NCI-H460 (cell line): ENCODE measurements at places on chromosomes 6 and 20.
A peak's percentile ranks its signal among the peaks of the same experiment; 100 is the strongest.

DNA sequence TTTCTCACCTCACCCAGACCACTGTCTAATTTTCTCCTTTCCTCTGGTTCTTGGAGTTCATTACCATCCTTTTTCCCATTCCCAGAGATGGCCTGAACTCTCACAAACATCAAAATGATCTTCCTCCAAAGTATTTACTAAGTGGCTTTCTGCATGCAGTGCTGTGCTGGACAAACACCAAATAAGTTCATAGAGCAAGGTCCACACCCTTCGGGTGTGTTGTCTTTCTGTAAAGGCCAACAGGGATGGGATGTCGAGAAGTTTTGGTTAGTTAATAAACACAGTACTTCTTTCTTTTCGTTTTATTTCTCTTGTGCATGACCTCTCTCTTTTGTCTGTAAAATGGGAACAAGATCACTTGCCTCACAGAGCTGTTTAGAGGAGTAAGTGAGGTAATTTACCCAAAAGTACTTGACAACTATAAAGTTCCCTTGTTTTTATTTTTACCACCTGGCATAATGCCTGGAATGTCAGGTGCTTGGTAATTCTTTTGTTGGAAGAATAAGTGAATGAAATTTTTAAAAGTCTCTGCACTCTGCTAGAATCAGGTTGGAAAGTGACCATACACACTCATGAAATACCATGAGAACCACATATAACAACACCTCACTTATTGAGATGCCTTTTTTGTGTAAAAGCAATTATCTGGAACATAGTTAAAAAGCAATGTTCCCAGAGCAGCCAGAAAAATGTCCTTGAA, 22.8 kb upstream of the CCN6 start:
- DNase-seq = no peak

DNA sequence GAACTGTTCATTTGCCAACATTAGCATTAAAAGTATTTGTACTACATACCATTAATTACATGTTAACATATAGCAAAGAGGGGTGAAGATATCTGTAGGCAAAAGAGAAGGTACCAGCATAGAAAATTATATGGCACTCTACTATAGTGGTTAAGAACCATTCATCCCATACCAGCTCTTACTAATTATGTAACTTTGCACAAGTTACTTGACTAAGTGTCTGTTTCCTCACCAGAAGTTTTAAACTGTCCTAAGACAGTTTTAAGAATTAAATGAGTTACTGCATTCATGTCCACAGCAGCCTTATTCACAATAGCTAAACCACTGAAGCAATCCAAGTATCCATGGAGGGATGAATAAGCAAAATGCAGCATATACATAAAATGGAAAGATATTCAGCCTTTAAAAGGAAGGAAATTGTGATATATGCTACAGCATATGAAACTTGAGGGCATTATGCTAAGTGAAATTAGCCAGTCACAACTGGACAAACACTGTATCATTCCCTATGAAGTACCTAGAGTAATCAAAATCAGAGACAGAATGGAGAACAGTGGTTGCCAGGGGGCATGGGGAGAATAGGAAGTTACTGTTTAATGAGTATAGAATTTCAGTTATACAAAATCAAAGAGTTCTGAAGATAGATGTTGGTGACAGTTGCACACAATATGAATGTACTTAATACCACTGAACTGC, 98.9 kb downstream of the RNGTT start:
- DNase-seq = no peak

- DNase-seq = no peak
Measured at GRCh38 chr6:40802481-40802880, 215.3 kb upstream of the LRFN2 start.

- no peak for DNase-seq
Measured at GRCh38 chr6:32775071-32775470, 11.7 kb upstream of the HLA-DQB2 start.

GRCh38 chr6:28710466-28711191, 184.9 kb downstream of the GPX5 start:
- peak; percentile 22 for DNase-seq

- no peak for DNase-seq
Measured at GRCh38 chr6:132446141-132446854, 45.0 kb upstream of the MOXD1 start.

DNA sequence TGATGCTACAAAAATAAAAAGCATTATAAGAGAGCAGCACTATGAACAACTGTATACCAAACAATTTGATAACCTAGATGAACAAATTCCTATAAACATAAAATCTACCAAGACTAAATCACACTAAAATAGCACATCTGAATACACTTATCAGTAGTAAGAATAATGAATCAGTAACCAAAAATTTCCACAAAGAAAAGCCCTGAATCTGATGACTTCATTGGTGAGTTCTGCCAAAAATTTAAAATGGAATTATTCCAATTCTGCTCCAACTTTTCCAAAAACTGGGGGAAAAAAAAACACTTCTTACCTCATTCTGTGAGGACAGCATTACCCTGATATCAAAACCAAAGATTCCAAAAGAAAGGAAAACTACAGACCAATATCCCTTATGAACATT, 206.2 kb downstream of the WDR27 start:
- DNase-seq = no peak

GRCh38 chr20:58636983-58637421, 14.1 kb upstream of the STX16 start:
- no peak for DNase-seq

- DNase-seq = no peak
Measured at GRCh38 chr6:170417881-170418280, 111.3 kb downstream of the FAM120B start.

- DNase-seq = no peak
Measured at GRCh38 chr6:76587271-76587670, 514.8 kb upstream of the IMPG1 start.

- DNase-seq = no peak
Measured at GRCh38 chr6:150720774-150721233, 121.1 kb downstream of the PLEKHG1 start.

DNA sequence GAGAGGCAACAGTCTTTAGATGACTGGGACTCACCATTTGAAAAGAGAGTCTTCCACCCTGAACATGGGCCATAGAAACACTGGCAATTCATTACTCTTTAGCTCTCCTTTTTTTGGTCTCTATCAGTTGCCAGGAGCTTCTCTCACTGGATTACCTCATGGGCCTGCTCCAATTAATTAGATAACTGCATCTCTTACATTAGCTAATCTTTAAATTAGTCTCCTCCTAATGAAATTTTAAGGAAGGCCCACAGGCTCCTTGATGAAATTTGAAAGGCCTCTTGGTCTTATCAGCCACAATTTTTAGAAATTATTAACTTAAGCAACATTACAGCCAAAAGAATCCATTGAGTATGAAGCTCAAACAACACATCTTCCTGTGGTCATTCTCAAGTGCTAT, 184.4 kb downstream of the UNC5CL start:
- no peak for DNase-seq

GRCh38 chr20:53984356-53985149, 85.8 kb downstream of the BCAS1 start:
- DNase-seq = no peak

GRCh38 chr20:47125508-47125757, 230.8 kb downstream of the EYA2 start:
- no peak for DNase-seq

DNA sequence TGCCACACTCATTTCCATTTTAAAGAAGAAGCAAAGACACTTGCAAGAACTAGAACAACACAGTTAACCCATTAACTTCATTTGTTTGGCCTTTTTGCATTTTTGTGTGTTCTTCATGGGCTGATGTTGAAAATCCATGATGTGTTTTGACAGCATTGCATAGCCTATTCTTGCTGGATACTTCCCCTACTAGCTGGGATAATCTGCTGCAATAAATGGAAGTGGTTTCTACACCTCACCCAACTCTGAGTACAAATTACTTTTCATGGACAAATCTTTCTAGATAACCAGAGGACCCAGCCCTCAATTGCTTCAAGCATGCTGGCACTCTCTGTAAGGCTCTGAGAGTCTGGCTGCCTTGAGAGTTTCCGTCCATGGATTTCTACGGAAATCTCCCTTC, 26.5 kb downstream of the CST9L start:
- no peak for DNase-seq

- DNase-seq = no peak
Measured at GRCh38 chr20:438571-439469, 23.5 kb downstream of the TBC1D20 start.

GRCh38 chr6:160927416-160927815, 64.2 kb upstream of the MAP3K4 start:
- DNase-seq = no peak

DNA sequence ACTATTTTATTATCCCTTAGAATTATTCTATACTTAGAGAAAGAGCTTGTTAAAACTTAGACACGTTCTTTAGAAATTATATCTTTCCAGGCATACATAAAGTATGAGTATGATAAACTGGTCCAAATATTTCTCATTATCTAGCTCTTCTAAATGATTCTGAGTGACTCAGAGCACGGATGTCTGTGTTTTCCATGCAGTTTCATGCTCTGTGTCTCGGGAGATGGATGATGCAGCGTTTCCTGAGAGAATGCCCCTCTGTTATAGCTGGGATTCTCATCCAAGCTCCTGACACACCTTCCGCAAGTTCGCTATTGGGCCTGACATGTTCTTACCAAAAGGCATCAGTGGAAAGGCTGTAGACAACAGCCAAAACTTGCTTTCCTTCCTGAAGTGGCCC, 19.3 kb downstream of the SIRT5 start:
- DNase-seq = no peak

- DNase-seq = no peak
Measured at GRCh38 chr20:15772826-15773225, 800.4 kb downstream of the KIF16B start.

DNA sequence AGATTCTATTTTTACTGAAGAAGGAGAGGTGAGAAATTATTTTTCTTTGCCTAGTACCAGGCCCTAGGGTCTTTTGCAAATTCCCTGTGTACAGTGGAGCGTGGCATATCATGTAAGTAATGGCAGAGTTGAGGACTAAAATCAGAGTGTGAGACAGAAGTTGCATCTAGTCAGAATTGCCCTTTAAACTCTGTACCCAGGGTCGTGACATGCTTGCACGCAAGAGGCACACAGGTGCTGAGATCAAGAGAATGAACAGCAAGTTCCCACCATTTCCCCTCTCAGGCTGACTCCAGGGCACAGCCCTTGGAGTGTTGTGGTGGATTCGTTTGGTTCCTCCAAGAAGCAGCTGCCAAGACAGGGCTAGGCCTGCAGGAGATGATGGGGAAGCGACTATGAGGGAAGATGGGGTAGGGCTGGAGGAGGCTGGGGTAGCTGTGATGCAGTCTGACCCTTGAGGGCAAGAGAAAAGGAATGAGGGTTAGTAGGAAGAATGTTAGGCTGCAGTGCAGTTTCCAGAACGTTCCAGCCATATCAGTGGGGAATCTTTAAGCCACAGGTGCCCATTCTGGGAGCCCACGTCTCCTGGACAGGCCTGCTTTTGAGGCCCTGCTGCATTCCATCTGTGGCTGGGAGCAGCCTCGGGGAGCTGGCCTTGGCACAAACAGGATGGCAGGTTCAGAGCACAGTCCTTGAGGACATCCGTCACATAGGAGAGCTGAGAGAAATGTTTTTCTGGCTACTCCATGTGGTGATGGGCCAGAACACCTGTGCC, 6.9 kb downstream of the NELFCD start:
- DNase-seq = no peak

DNA sequence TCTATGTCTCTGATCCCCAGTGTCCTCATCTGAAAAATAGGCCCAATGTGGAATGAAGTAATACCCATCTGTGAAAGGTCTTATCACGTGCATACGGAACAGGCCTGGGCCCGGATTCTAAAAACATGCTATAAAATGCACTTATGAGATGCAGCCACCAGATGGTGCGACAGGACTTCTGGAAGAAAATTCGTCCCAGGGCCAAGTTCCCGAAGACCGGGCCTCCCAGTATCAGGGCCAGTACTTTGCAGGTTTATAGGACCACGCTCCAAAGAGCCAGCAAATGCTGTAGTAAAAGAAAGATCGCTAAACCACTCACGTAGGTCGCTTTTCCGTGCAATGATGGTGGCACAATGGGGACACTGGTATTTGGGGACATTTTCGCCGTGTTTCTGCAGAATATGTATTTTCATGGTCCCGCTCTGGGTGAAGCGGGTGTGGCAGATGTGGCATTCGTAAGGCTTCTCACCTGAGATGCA, 10.6 kb downstream of the CTCFL start:
- DNase-seq = peak; percentile 64

GRCh38 chr20:52290569-52290968, 99.0 kb upstream of the ZFP64 start:
- DNase-seq = no peak

GRCh38 chr6:136464874-136465273, 85.3 kb downstream of the MAP7 start:
- no peak for DNase-seq

DNA sequence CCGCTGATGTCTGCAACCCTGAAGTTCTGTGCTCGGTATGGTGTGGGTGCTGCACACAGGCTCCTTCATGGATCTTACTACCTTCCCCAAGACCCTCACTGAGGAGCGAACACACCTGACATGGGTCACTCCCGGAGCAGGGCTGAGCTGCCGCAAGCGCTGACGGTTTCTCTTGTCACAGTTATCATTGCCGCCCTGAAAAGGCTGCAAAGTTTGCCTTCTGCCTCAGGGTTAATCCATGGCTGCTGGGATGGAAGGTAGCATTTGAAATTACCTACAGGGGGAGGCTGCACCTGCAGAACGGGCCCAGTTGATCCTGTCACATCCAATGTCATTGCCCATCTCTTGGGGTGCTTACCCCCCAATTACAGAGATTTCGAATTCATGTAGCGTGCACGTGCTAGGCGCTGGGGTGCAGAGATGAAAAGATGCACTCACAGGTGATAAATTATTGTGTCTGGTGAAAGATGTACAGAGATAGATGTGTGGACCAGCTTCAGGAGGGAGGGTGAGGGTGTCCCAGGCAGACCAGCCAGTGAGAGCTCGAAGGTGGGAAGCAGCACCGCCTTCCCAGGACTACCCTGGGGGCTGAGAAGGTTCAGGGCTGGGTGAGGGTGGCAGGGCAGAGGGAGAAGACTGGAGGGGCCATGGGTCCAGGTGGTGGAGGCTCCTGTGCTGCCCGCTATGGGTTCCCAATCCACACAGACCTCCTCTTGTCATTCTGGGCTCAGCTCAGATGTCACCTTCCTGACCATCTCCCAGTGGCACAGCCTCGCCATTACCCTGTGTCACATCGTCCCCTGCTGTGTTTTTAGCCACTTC, 120.1 kb downstream of the SYCP2 start:
- DNase-seq = no peak

GRCh38 chr6:168844821-168845609, 404.0 kb downstream of the SMOC2 start:
- DNase-seq = no peak

- DNase-seq = no peak
Measured at GRCh38 chr6:2733324-2733723, 17.4 kb downstream of the MYLK4 start.

DNA sequence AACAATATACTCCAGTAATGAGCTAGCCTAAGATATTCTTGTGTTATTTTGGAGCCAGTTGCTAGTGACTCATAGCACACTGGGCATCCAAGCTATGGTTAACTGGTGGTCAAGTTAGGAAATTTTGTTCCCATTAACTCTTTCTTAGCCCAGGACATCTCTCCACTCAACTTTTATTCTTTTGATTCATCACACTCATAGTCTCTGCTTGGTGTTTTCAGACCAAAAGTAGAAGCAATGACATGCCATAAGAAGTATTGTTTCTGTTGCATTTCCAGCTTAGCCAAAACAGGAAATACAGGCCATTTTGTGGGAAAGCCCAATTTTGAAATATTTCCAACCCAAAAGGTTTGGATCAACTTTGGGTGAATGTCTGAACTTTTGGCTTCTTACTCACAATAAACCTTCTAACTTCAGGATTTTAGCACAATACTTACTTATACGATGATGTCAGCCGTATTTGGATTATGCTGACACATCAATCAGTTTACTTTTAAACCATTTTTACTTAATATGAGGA, 31.6 kb upstream of the CCN2 start:
- DNase-seq = no peak
